NCI-H1105 (cell line): ENCODE measurements at places on chromosomes 4 and X.

DNA sequence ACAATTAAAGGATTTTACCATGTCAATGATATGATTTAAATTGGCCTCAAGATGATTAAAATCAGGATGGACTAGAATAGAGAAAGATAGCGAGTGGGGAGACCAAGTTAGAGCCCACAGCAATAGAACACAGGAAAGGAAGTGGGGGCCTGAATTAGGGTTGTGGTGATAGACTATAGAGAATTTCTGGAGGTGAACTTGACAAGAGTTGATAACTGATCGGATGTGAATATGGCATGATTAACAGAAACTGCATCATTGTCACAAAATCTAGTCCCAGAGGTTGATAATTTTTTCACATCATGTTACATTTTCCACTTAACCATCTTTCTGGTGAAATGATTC, 26.3 kb upstream of the TRPC3 start:
- no peak for DNase-seq

DNA sequence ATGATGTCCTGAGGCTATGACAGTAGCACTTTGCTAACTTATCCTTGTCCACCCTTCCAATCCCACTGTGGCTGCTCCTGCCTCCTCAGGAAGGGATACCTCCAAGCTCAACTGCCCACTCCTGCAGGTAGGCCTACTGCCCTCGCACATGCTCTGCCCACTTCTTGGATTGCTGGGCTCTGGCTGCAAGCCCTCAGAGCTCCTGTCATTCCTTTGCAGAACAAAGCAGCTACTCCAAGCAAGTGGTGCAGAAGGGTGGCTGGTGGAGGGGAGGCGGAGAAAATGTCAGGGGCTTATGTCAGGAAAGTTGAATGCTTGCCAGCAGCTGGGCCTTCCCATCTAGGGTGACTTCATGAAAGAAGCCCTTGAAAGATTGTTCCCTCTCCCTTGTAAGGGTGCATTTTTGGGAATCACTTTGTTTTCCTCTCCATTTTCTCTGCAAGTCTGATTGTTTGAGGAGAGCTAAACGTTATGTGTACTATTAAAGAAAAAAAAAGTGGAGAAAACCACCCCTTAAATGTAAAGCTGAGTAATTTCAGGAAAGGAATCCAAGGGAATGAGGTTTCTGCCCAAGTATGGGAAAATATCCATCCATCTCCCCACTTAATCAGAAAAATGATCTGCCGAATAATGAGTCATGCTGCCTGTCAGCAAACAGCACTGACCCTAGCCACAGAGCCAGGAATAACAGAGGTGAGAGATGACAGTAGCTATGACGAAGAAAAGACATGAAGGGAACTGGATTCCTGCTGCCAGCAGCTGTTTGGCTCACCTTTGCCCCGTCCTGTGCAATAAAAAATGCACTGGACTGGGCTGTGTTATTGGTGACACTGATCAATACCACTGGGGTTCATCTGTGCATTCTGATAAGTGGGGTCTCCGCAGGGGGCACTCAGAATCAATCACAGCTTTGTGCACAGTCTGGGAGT, 102.0 kb downstream of the RTL5 start:
- no peak for DNase-seq

GRCh38 chrX:40424259-40424658, 156.5 kb upstream of the ATP6AP2 start:
- no peak for DNase-seq

GRCh38 chrX:24027985-24028384, 999 bp upstream of the KLHL15 start:
- DNase-seq: no peak

DNA sequence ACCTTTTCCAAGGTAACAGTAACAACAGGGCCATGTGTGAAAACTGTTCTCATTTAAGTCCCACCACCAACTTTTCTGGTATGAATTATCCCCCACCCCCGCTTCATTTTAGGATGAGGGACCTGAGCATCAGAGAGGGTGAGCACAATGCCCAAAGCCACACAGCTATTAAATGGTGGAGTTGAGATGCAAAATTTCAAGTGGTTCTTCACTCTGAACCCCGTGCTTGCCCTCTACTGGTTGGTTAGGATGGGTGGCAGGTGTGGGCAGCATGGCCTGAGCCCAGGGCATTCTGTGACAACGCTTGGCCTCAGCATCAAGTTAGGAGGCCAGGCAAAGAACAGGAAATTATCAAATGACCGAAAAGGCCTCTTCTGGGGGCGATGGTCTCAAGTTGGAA, 33.5 kb downstream of the MED28 start:
- DNase-seq: no peak

- DNase-seq: no peak
These were observed 233.3 kb downstream of the STPG2 start for GRCh38 chr4:97910005-97910404.

- DNase-seq: no peak
These were observed 288.1 kb downstream of the SH3BGRL start for GRCh38 chrX:81489987-81490386.

- no peak for DNase-seq
These were observed 39.0 kb downstream of the GUCY1A1 start for GRCh38 chr4:155705664-155706063.

DNA sequence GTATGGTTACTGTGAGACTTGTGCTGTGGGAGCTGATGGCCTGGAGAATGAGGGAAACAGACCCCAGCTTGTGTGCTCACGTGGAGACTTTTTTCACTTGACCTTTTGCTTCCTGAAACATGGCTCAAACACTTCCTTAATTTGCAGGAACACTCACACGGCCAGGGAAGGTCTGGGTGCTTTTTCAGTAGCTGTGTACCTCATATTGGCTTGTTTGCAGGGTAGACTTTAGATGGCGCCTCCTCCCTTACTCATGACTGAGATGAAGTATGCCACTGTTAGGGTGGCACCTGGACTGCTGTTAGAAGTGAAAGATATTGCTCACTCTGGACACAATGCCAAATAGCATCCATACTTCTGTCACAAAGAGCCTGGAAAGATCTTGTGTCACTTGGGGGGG, 75.7 kb upstream of the WDR1 start:
- DNase-seq: no peak

DNA sequence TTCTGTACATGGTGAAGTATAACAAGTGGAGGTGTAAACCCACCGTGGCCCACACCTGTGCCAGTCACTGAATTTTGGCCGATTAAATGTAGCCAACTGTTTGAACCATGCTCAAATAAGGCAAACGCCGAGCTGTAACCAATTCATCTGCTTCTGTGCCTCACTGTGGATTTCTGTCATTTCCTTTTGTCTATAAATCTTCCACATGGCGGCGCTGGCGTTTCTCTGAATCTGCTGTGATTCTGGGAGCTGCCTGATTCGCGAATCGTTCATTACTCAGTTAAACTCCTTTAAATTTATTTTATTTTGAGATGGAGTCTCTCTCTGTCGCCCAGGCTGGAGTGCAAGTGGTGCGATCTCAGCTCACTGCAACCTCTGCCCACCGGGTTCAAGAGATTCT, 19.2 kb downstream of the SUPT20HL2 start:
- no peak for DNase-seq

- no peak for DNase-seq
These were observed 318.7 kb downstream of the SLC7A11 start for GRCh38 chr4:137923494-137923893.

DNA sequence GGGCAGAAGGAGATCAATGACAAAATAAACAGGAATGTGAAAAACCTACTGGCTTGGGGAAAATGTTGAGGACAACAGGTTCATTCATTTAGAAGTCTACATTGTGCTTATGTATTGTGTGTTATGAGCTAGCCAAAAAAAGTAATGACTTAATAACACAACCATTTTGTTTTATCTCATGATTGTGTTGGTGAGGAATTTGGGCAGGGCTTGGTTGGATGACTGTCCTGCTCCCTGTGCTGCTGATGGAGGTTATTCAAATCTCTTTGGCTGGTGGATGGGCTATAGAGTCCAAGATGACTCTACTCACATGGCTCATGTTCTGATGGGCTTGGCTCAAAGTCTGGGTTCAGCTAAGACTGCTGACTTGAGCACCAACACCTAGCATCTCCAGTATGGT, 116.3 kb downstream of the HS3ST1 start:
- DNase-seq: no peak

- no peak for DNase-seq
These were observed 121.5 kb downstream of the ANK2 start for GRCh38 chr4:113170805-113171468.

DNA sequence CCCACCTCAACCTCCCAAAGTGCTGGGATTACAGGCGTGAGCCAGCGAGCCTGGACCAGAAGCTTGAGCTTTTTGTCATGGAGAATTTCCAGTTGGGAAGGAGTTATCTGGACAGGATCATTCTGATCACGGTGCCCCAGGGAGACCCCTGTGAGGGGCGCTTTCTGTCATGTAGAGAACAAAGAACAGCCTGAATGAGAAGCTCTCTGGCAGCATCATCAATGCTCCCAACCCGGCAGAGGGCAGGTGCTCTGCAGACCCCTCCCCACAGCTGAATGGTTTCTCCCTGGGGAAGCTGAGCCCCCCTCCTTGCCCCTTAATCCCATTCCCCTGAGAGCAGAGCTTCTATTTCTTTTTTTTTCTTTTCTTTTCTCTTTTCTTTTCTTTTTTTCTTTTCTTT, 7.3 kb upstream of the CSF2RA start:
- DNase-seq: no peak

- DNase-seq: no peak
These were observed 403.2 kb upstream of the RASGEF1B start for GRCh38 chr4:81874661-81875515.

DNA sequence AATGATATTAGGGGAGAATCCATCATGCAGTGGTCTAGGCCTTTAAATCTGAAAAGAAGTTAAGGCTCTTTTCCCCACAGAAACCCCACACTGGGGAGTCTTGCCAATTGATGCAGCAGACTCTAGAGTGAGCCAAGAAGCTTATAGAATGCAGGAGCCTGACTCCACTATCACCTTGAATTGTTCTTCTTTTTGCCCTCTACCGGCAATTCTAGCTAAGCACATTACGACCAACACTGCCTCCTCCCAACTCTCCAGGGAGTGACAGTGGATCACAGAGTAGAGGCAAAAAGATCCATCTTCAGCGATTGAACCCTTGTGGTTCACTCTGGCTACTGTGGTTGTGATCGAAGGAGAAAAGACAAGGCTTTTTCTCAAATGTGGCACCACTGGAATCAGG, 331.5 kb downstream of the NKX6-1 start:
- no peak for DNase-seq

- no peak for DNase-seq
These were observed 106.3 kb downstream of the AFF1 start for GRCh38 chr4:87041141-87041540.

DNA sequence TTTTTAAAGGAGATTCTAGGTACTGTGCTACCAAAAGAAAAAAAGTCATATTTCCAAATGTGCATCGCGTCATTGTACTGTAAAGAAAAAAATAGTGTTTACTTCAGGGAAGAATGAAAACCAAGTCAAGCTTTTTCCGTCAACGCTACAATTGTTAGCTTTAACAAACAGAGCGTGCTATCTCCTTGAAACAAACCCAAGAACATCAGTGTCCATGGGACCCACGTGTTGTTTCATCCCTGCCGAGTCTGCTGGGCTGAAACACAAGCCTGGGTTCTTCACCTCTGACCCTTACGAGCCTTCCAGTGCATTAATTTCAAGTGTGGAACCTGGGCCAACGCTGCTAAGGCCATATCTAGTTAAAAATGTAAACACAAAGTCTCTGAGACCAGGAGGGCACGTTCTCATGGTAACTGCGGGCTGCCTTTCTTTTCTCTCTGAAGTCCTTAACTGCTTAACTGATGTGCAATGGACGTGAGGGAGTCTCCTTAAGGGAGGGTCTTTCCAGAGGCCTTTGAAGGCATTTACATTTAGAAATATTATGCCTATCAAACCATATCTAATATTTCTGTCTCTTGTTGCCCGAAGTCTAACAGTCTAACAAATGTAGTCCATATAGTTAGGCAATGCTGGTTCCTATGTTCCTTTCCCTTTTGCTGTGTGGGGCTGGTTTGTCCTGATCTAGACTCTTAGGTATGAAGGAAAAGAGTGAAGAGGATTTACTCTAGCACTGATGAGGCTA, 36.3 kb downstream of the ING2 start:
- DNase-seq: no peak

DNA sequence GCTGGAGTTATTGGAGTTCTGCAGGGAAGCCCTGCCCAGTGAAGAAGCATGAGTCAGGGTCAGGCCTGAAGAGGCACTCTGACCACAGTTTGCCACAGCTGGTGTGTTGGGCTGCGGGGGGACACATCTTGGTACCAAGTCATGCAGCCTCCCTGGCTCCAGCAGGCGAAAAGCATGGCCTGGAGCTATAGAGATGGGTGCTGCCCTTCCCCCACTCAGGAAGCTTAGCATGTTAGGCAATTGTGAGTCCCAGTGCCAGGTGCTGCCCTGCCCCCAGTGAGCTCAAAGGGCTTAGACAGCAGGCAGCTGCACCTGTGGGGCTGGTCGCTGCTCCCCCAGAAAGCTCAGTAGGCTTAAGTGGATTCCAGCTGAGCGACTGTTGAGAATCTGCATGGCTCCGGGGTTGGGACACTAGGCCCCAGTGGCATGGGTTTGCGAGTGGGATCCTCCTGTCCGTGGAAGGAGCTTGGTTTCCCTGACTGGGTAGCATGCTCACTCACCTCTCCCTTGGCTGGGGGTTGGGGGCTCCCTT, 755.5 kb downstream of the GLUD2 start:
- DNase-seq: no peak

DNA sequence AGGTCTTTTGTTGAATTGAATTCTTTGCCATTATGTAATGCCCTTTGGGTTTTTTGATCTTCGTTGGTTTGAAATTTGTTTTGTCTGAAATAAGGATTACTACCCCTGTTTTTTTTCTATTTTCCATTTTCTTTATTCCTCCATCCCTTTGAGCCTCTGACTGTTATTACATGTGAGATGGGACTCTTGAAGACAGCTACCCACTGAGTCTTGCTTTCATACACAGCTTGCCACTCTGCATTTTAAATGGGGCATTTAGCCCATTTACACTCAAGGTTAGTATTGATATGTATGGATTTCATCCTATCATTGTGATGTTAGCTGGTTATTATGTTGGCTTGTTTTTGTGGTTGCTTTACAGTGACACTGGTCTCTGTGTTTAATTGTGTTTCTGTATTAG, 736.2 kb upstream of the GRID2 start:
- no peak for DNase-seq

GRCh38 chr4:53582194-53582593, 9.1 kb downstream of the LNX1 start:
- no peak for DNase-seq

- DNase-seq: peak; percentile 30
These were observed 2184.4 kb upstream of the TENM3 start for GRCh38 chr4:180058691-180059215.

GRCh38 chr4:120688791-120689190, 233.7 kb downstream of the PRDM5 start:
- no peak for DNase-seq

DNA sequence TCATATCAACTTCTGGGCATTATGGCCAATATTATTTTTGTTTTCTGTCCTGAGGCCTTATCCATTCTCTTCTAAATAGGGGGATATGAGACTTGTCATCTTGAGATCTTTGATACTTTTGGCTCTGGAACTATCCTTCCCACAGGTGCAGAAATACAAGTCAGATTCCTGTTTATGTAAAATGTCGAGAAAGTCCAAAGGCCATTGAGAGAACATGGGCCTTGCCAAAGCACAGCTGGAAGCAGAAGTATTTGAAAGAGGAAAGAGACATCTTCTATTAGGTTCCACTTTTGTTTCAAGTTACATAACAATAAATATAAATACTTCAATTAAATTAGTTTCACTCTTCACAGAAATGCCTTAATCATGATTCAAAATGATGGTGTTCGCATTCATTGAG, 20.8 kb upstream of the PRSS48 start:
- no peak for DNase-seq

- DNase-seq: no peak
These were observed 15.0 kb upstream of the DUSP9 start for GRCh38 chrX:153631907-153632594.
